Peyer's patch (tissue), 4 donors: ENCODE measurements at places on chromosomes 3 and 15. TPM values are rescaled to one million over a fixed set of nuclear protein-coding genes. Genes with fewer than 3 reads are reported as not detected.

DNA sequence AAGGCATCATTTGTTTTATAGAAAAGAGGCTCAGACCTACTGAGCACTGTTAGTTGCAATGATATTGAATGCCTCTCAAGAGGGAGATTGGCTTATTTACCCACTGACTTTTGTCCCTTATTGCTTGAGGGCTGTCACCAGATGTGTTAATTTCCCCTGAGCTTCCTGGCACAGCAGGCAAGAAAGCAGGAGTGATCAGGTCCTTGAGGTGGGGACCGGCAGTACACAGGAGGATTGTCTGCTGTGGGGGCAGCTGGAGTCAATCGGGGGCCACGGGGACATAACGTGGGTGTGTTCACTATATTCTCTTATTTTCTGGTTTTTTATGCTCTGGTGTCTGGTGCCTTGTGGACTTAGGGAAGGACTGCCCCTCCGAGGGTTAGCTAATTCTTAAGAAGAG, 44.6 kb downstream of the GASK1A start:
- no peak for DNase-seq

DNA sequence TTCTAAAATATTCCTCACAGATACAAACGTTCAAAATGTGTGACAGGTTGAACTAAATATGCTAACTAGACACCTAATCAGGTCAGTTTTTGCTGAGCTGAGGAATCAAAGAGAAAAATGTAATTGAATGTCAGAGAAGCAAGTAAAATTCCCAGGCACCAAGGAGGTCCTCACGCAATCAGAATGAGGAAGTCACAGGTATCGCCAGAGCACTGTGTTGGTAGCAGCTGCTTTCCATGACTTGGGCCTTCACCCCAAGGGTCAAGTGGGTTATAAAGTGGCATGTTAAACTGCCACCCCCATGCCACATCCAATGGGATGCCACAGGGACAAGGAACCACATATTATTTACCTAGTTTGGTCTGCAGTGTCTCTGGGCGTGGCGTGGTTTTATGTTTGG, 125.0 kb downstream of the TFG start:
- DNase-seq, result no peak

DNA sequence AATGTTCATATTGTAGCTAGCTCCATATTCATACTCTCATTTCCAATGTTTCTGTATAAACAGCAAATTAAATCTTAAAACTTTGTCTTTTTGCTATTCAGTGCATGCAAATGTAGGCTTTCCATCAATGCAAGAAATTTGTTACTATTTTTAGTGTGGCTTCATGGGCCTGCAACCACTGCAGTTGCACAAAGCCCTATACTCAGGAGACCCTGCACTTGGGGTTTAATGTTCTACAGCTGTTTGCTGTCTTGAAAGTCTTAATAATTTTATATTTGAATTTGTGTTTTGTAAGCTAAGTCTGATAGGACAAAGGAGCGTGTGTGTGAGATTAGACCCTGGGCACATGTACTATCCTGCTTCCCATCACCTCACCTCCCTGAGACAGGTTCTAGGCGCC, 9.6 kb downstream of the PYDC2 start:
- no peak for DNase-seq

DNA sequence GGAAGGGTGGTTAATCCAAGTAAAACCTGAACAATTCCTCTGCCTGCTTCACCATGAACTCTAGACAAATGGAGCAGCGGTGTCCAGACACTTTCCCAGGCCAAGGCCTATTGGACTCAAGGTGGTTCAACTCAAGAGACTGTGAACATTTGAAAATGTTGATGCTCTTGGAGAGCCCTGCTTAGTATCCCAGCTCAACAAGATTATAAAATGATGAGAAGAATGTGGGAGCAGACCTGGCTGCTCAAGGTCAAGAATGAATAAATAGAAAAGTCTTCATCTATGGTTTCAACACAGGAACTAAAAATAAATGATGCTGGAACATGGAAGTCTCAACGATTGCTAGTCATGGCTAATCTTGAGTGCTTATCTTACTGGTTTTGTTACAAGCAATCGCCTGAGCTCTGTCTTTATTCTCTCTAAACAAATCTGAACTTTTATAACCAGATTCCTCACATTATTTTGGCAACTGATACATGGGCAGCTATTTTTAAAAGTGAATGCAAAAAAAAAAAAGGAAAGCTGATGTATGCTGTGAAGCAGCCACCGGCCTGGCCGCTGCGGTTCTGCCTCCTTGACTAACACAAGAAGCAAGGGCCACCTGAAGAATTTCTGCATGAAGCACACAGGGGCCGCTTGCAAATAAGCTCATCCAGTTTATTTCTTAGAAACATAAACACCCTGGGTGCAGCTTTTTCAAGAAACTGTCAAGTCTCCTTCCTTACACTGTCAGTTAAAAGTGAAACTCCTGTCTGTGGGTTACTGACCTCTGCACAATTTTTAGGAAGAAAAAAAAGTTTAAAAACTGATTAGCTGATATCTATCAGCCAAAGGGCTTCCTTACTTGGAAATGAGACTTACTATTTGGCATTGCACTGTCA, 120.1 kb upstream of the ARHGEF3 start:
- no peak for DNase-seq

DNA sequence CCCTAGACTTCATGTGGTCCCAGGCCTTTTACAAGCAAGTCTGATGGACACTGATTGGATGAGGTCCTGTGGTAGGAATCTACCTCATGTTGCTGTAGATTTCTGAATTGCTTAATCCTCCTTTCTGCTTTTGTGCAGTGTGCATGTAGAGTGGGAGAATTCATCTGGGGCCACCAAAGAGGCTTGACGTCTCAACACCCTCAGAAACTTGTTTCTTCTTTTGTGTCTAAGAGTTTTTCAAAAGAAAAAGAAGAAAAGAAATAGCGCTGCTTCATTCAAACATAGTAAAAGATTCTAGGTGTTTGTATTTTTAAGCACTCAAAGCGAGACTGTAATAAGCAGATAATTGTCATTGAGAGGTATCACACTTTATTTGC, 46.2 kb downstream of the NR1D2 start:
- DNase-seq, result no peak

GRCh38 chr3:58178528-58179234, 32.1 kb downstream of the DNASE1L3 start:
- DNase-seq, result no peak

- DNase-seq, result no peak
Observed at GRCh38 chr15:85600001-85600400, 194.7 kb downstream of the KLHL25 start.

GRCh38 chr3:177162742-177163141, 34.5 kb downstream of the TBL1XR1 start:
- DNase-seq, result no peak

GRCh38 chr3:176581589-176581988, 615.7 kb downstream of the TBL1XR1 start:
- DNase-seq, result no peak

DNA sequence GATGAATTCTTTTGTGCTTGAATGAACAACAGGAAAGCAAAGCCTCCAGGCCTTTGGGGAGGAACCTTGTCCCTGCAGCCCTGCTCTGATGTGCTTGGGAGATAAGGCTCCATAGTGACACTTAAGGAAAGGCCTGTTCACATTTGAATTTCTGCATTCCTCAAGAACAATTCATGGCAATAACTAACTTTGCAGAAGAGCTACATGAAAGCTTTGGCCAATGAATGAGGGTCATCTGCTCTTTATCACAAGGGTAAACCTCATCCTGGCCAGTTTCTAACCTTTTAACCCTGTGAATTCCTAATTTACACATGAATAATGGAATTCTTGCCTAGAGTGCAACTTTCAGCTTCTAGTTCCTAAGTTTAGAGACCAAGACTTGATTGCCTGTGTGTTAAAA, 5.6 kb downstream of the PRTG start:
- no peak for DNase-seq

- DNase-seq, result no peak
Observed at GRCh38 chr15:41881550-41881919, 12.3 kb downstream of the SPTBN5 start.

DNA sequence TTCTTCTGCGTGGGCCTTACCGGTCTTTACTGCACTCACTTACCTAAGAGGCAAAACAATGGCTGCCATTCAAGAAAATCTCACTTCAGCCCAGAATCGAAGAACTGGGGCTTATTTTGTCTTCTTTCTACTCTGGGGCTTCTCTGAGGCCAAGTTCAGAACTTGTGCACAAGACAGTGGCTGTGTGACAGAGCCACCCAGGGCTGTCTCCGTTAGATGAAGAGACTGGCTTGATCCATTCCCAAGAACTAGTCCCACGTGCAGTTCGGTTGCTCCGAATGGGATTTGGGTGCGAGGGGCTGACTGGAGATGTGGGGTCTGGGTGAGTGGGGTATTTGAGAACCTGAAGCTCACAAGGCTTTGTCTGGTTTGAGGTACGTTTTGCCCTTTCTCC, 795 bp upstream of the TCF12 start:
- no peak for DNase-seq

DNA sequence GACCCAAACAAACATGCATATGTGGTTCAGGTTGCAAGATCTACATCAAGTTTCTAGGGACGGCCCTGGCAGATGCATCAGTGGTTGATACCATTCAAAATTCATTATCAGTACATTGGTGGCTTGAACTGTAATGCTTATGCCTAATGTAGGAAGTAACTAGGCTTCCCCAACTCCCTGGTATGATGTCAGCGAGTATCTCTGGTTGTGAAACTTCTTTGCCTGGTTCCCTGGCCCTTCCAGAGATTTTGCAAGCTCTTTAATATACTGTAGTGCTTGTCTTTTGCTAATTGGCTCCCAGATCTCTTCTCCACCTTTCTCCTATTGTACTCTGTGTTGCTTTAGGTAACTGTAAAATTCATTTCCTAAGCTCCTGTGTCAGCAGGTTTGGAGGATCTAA, 114.8 kb upstream of the RARB start:
- DNase-seq, result no peak

DNA sequence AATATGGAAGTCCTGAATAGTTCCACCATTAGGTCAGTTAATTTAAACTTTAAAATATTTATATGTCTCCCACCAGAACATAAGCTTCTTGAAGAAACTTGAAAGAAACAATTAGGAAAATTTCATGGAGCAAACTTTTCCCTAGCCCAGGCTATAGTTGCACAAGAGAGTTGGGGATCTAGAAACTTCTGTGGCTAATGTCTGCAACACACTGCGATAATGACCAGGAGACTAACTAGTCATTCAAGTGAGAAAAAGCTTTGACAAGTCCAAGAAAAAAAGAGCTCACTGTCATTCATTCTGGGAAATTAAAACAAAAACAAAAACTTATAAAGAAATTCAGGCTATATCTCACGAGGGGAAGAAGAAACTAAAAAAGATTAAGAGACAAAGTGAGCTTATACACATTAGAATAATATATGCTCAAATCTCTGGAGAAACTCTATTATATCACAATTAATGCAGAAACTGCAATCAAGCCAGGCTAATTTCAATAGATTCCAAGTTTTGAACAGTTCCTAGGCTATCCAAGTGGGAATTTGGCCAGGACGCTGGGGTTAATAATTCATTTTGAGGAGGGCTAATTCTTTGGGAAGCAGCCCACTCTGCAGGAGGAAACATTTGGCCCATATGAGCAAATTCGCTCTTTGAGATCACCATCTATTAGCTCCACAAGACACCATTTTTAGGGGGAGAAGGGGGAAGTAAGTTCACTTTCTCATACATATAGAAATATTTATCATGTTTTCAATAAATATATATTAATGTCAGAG, 134.6 kb downstream of the MEIS2 start:
- DNase-seq, result no peak

DNA sequence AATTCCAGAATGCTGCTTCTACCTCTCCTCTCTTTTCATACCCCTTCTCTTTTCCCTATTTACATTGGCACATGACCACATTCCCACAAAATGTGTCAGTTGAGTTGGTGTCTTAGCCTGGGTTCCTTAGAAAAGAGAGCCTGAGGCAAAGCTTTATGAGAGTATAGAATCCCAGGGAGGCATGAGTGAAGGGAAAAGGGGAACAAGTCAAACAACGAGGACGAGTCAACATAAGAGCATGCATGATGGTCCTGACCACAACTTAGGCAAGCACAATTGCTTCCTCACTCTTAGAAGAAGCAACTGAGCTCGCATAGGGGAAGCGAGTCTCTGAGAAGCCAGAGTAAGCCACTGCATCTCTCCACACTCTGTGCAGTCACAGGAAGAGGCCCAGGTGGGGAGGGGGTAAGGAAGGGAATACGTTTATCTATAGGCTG, 15.4 kb upstream of the ZNF774 start:
- peak; percentile 50 for DNase-seq

- no peak for DNase-seq
Observed at GRCh38 chr3:100879195-100879810, 113.9 kb downstream of the ABI3BP start.

- no peak for DNase-seq
Observed at GRCh38 chr3:141680620-141681389, 57.3 kb upstream of the RNF7 start.

DNA sequence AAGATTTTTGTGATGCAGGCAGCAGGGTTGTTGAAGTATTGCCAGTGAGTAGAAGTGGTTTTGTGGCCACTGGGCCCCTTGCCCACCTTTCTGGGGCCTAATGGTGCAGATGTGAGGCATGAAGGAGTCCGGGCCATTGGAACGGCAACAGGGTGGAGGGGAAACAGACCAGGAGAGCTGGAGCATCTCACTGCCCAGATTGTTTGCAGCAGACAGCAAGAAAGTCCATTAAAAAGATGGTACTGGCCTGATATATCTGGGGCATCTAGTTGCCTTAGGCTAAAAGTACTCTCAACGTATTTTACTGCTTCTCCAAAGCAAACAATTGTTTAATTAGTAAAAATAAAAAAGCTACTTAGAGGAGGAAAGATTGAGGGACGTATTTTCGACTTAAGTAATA, 298.4 kb downstream of the SATB1 start:
- DNase-seq, result no peak

DNA sequence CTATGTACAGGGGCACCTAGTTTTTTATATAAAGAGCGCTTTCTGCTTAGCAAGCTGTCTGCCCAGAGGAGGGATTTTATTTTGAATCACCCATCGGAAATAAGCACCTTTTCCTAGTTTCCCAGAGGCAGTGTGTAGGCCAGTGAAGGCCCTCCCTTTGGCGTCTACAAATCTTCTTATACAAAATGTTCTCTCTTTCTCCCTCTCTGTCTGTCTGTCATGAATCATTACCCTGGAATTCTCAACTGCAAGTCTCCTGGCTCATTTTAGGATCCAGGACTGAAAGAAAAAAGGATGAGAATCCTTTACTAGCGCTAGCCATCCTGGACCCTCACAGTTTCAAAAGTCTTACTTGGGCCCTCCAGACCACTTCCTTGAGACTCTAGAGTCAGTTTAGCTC, 728.1 kb downstream of the OTOL1 start:
- DNase-seq, result no peak

GRCh38 chr15:51830276-51830806, 888 bp downstream of the TMOD3 start:
- no peak for DNase-seq

- DNase-seq, result no peak
Observed at GRCh38 chr3:120552184-120553172, 43.7 kb upstream of the NDUFB4 start.

GRCh38 chr3:10740954-10741353, 75.1 kb upstream of the SLC6A11 start:
- no peak for DNase-seq

GRCh38 chr15:58474741-58475323, 43.0 kb downstream of the LIPC start:
- DNase-seq, result no peak

- no peak for DNase-seq
Observed at GRCh38 chr3:177320765-177321247, 123.5 kb upstream of the TBL1XR1 start.

Gene GABRB3
- total RNA-seq, result 1.7 TPM

Gene FOXB1
- total RNA-seq, result not detected

Gene CCDC12
- total RNA-seq, result 56.0 TPM

Gene UBR1
- 56.9 TPM for total RNA-seq

Gene SLC22A14
- not detected for total RNA-seq

Gene IQGAP1
- 165 TPM for total RNA-seq

Gene UCN2
- 1.7 TPM for total RNA-seq
